ENCODE measurements at places on chromosomes 1 and 21.

GRCh38 chr1:33036051-33036525 is 595 bp downstream of the AK2 start:
- no peak for DNase-seq

DNA sequence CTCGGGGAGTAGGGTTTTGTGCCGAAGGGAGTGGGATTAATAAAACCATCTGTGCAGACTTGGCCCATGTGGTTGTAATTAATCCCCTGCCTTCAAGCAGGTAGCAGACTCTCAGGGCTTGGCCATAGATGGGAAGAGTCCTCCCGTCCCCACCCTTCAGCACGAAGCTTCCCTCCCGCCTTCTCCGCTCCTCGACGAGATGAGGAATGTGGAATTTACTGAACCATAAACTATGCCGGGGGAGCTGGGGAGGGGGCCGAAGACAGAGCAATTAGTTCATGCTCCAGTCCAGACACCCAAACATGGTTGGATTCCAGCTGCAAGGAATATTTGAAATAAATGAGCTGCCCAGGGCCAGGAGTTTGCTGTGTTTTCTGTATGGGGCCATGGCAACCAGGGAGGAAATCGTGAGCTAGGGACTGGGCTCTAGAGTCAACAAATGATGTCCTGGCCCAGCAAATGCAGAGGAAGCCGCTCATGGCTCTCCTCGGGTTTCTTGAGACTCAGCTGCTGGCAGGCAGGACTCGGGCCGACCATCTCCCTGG is 78.8 kb downstream of the SPSB1 start:
- DNase-seq: no peak

- no peak for DNase-seq
Observed at GRCh38 chr1:99696616-99697015, 50.7 kb downstream of the PALMD start.

- no peak for DNase-seq
Observed at GRCh38 chr1:64080941-64081562, 122.4 kb upstream of the UBE2U start.

DNA sequence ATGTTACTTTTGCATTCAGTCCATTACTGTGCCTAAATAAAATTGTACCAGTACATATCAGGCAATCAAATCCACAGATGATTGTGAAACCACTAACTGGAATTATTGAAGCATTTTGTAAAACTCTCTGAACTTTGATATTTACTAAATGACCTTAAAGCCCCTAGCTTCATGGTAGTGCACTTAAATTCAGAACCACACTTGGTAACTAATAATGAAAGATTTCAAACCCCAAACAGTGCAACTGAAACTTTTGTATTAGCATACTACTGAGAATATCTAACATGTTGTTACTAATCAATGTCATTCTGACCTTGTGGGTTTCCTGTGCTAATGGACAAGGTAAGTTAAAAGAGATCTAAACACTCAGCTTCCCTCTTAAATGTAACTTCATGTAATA is at the start of gene CFHR3:
Gene CFHR3, plus strand, starts transcription at position 238 of the 400 bp plus-strand sequence. Its CDS starts 47 bp downstream, at position 285.
- no peak for DNase-seq

DNA sequence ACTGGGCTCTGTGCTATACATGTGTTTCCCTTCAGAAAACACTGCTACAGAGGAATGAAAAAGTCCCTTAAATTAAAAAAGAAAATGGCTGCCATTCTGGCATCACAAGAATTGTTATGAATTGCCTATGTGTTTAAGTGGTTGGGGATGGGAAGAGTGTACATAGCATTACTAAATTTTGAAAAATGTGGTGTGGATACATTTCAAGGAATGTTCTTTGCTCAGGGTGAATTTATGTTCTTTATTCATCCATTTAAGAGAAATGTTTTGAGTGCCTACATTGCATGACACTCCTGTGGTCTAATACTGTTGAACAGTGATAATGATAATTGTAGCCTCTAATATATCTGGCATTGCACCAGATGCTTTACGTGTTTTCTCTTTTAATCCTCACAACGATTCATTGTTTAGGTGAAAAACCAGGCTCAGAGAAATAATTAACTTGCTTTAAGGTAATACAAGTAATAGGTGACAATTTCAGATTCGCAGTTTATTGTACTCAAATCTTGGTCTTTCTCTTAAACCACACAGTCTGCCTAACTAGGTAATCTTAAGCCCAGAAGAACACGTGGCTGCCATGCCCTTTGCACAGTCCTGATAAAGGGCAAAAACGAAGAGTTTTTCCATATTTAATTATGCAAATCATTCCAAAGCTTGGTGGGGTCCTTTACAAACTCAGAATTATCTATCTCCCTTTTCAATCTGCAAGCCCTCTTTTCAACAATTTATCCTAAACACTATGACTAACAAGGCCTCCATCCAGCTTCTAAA is 31.5 kb downstream of the DPT start:
- no peak for DNase-seq
